Stimulated activated CD8-positive, alpha-beta memory T cell treated with anti-CD3 and anti-CD28 coated beads, Interleukin-2, amount 100 ng/mL, for 48 hours (primary cell): ENCODE measurements at places on chromosomes 11 and 22.

GRCh38 chr22:37470087-37470445, 16.1 kb downstream of the MFNG start:
- DNase-seq, result no peak

- DNase-seq, result no peak
Observed at GRCh38 chr11:77503006-77503405, 29.1 kb upstream of the PAK1 start.

DNA sequence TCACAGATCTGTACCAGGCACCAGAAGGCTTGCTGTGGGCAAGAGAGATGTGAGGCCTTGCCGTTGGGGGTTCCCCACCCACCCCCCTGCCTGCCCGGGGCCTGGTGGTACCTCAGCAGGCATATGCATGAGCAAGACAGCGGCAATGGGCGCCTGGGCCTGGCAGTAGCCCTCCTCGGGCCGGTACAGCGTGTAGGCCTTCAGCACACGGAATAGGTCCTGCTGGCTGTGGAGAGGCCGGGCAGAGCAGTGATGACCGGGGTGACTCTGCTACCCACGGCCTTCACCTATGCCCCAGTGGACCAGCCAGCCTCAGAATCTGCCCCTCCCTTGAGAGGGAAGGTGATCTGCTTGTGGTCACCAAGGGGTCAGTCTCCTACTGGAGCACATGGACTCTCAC, 5.5 kb upstream of the CASTOR1 start:
- DNase-seq, result no peak

GRCh38 chr11:118883368-118884071, at the start of gene CXCR5:
Gene CXCR5 (plus strand): TSS chr11:118883892. CDS start chr11:118883942, 50 bp downstream.
- no peak for DNase-seq

GRCh38 chr11:120622189-120622875, 110.8 kb downstream of the GRIK4 start:
- no peak for DNase-seq

DNA sequence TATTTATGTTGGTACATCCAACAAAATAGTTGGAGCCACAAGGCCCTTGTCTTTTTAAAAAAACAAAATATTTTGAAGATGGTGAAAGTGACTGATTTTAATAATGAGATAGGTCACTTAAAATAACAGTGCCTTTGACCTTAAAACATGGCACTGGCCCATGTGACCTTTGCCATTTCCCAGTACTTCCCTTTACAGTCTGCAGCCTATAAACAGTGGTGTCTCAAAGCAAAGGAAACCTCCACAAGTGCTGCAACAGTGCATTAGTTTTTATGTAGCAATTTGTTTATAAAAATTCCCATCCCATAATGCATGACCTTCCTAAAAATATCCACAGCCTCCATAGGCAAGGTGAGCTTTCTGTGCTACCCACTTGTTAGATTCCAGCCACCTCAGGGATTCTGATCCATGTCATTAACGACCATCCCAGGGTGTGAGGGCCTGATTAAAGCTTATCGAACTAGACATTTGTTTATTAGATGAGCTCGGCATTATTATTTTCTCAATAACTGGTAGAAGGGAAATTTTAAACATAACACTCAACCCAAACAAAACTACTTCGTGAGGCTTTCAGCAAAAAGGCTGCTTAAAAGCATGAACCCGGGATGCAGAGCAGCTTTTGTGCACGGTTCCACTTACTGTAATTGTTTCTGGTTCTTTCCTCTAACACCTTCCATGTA, 28.0 kb upstream of the CRKL start:
- DNase-seq, result no peak

DNA sequence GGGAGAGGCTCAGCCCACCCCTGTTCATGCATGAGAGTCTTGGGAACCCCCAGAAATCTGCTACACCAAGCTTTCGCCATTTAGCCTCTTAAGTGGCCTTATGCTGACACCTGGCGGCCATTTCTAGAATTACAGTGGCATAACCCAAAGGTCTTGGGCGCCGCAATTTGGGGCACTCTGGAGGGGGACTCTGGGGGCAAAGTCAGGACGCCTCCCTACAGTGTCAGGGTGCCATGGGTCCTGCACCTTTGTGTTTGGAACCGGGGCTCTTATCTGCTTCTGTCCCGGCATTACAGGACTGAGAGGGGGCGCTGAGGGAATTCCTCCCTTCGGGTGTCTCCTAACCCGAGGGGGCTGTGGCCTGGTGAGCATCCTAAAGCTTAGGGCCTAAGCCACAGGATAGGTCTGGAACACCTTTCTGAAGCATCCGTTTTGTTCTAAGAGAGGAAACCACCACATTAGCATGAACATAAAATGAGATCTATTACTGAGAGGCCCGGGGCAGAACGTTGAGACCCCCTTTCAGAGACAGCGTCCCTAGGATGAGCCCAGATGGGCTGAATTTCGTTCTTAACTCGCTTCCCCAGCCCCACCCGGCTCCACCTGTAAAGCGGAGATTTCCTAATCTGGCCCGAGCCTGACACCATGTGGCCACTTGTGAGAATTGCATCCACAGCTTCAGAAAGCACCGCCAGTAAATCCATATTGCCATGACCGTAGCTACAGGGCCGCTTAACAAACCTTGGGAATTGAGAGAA, 9.3 kb downstream of the INS start:
- DNase-seq, result peak; percentile 67

DNA sequence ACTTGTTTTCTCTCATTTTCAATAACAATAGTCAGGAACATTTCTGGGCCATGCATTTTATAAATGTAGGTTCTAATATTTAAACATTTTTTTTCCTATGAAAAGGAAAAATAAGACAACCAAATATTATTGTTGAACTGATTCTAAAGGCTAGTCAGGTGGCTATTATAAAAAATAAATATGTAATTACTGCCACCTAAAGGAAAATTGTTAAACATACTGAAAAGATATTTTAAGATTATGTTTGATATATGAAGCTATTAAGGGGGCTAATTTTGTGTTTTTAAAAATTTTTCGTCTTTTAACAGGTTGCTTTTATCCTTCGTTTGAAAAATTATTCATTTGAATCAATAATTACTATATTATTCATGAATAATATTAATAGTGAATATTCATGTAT, 62.2 kb upstream of the FDX1 start:
- DNase-seq, result no peak

- no peak for DNase-seq
Observed at GRCh38 chr11:104784684-104785460, 113.4 kb downstream of the CASP12 start.

DNA sequence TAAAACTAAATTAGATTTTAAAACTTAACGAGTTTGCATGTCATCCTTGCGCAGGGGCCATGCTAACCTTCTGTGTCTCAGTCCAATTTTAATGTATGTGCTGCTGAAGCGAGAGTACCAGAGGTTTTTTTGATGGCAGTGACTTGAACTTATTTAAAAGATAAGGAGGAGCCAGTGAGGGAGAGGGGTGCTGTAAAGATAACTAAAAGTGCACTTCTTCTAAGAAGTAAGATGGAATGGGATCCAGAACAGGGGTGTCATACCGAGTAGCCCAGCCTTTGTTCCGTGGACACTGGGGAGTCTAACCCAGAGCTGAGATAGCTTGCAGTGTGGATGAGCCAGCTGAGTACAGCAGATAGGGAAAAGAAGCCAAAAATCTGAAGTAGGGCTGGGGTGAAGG, 10.6 kb downstream of the LIMK2 start:
- DNase-seq, result no peak

GRCh38 chr22:19831016-19831415, 23.7 kb downstream of the GNB1L start:
- no peak for DNase-seq

- DNase-seq, result no peak
Observed at GRCh38 chr11:78078218-78079167, 1.2 kb downstream of the NDUFC2 start.

DNA sequence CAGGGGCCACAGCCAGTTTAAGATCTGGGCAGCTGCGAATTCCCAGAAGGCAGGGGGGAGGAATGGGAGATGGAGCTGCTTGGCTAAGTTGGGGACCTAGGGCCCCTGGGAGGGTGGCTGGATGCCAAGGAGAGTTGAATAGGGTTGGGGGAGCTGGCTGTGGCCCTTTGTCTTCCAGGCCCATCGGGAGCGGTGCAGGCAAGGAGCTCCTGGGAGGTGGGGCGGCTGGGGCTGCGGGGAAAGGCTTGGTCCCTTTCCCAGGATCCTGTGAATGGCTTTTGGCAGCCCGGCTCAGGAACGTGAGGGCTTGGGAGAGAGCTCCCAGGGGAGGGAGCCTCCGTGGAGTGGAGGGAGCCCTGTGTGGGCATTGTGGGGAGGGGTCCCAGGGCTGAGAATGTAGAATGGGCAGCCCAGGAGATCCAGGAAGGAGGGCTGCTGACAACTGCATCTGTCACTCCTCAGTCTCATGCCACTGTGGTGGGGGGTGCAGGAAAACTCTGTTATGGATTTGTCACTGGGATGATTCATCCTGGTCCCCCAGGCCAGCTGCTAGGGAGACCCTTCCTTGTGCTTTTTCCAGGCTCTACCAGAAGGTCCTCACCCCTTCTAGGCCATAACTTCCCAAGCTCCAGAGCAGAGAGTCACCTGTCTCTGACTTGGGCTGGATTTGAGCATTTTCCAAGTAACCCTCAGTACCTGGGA, 6.0 kb downstream of the FREY1 start:
- DNase-seq, result no peak

DNA sequence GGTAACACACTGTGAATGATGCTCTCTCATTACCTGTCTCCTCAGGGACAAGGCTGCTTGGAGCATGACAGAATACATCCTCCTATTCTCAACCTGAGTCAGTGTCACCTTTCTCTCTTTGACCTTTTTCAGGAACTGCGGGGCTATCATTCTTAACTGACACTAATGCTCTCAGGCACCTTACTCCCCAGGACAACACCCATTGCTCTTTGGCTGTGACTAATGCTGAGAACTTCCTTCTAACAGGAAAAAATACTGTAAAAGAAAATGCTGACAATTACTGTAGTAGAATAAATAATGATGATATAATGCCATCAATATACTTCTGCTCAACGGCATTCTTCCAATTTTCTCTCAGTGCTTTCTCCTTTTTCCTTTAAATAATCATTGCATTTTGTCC, 2082.7 kb upstream of the RAG2 start:
- no peak for DNase-seq

- no peak for DNase-seq
Observed at GRCh38 chr11:122229481-122230384, 113.7 kb upstream of the BLID start.

DNA sequence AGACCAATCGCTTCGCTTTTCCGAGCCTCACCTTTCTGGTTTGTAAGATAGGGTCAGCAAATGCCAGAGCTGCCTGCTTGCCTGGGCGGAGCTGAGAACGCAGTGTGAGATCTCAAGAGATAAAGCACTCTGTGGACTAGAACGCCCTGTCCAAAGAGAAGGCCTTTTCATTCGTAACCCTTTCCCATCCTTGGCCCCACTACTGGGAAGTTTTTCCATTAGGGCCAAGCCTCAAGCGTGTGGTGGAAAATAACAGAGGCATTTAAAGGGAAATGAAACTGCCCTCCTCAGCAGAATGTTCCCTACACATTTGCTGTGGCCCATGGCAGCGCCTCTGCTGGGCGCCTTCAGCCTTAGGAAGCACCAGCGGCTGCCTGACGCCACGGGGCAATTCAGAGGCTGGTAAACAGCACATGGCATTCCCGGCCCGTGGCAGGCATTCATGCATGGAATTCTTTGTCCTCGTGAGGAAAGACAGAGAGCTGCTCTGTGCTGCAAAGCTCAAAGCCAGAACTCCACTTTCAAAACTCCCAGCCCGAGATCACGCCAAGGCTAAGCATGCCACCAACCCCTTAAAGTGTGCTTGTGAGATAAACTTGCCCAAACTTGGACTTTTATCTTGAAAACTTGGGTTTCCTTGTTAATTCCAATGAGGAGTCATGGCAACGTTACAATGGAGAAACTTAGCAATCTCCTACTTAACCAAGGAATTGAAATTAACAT, 38.1 kb downstream of the AHNAK start:
- no peak for DNase-seq

DNA sequence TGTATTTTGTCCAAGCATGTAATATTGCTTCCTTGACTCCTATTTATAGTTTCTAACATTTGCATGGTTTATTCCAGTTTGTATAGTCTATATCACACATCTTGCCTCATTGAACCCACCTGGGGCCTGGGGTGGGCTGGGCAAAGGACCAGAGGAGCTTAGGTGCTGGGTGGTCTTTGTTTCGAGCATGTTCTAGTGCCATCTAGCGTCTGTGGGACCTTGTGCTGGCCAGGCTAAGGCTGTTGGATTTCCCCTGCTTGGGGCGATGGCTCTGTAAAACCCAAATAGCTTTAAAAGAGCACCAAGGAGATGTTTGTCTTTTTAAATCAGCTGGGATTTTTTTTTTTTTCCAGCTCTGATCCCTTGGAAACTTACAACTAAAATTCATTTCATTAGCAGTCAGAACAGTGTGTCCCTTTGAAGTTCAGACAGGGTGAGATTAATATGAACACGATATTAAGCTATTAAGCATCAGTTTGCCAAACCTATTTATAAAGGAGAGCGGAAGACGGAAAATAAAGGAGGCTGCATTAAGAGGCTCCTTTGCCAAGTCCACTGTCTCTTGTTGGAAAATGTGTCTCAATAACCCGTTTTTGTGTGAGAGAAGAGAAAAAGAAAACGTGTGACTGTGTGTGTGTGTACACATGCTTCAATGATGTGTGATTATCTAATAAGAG, 157.4 kb downstream of the COMMD9 start:
- DNase-seq, result no peak

GRCh38 chr11:44101098-44101497, 5.6 kb downstream of the EXT2 start:
- no peak for DNase-seq

DNA sequence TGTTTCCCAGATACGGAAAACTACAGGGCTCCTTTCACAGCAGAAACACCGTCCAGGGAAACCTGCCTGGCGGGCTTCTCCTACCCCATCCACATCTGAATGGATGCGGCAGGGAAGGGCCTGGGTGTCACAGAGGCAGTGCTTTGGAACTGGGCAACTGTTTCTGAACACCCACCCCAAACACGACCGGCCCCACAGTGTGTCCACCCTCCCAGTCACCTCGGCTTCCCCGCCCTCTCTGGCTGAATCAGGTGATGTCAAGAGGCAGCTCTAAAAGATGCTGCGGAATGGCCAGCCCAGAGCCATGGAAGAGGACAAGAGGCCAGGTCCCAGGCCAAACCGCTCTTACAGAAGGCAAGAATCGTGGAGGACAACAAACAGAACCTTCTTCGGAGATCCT, 22.0 kb downstream of the IFT27 start:
- no peak for DNase-seq

DNA sequence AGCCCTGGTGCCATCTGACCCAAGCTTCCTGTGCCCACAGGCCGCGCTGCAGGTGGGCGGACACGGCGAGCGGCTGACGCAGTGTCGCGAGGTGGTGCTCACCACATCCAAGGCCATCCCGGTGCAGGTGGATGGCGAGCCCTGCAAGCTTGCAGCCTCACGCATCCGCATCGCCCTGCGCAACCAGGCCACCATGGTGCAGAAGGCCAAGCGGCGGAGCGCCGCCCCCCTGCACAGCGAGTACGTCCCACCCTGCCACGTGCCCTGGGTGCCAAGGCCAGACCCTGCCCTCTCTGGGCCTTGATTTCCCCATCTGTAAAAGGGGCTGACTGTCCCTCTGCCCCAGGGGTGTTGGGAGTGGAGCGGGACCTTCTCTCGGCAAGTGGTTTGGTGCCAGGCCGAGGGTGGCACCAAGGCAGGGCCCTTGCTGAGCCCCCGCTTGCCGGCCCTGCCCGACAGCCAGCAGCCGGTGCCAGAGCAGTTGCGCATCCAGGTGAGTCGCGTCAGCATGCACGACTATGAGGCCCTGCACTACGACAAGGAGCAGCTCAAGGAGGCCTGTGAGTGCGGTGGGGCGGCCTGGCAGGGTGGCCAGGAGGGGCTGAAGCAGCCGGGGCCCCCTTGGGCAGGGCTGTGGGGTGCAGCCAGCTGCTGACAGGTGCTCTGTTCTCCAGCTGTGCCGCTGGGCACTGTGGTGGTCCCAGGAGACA, 5.9 kb upstream of the MDK start:
- DNase-seq, result no peak
